ENCODE measurements at places on chromosomes 11 and 22.

- DNase-seq, result peak; percentile 73
Measured at GRCh38 chr11:44775366-44775984, 48.7 kb downstream of the TSPAN18 start.

GRCh38 chr11:2883979-2884815 is 1.4 kb downstream of the CDKN1C start:
- peak; percentile 53 for DNase-seq

DNA sequence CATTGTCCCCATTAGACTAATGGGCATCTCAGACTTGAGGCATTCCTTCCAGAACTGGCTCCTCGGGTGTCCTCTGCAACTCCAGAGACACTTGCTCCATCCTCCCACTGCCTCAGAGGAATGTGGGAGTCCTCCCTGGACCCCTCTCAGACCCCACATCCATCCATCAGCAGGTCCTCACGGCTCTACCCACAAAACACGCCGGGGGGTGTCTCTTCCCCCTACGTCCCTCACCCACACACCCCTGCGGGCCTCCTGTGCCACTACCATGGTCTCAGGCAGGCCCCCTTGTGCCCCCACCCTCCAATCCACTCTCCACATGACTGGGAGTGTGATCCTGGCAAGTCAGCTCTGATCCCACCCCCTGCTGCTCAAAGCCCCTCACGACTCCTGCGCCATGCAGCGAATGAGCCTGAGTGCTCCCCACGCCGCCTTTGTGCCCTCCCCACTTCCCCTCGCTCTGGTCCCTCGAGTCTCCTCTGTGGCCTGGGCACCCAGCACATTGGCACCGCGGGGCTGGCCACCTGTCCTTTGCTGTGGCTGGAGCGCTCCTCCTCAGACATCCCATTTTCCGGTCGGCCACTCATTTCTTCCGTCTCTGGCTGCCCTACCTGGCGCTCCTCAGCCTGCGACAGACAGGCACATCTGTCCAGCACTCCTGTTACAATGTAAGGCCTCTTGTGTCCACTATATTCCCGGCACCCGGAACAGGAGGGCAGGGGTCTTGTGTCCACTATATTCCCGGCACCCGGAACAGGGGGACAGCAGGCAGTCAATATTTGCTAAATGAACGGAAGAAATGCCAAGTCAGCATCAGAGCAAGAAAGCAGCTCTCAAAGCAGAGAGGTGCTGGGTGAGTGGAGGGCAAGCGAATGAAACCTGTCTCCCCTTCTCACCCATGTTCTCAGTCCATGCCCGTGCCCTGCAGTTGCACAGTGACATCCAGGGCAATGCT is 14.2 kb upstream of the MOB2 start:
- no peak for DNase-seq

DNA sequence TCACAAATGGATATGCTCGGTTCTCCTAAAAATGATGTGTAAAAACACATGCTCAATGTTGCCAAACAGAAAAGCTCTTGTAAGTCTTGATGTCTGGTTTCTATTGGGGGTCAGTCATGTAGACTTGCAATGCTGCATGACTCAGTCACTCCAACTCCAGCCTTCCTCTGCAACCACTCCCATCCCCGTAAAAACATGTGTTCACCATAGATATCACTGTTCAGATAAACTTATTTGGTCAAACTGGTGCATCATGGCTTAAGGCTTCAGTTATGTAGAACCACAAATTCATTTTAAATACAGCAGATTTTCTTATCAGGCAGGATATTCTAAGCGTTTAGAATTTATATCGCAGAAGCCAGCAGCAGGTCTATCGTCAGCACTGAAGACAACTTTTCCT is 298.4 kb upstream of the LUZP2 start:
- DNase-seq, result no peak

GRCh38 chr11:119512369-119512768 is 89.4 kb upstream of the THY1 start:
- no peak for DNase-seq

DNA sequence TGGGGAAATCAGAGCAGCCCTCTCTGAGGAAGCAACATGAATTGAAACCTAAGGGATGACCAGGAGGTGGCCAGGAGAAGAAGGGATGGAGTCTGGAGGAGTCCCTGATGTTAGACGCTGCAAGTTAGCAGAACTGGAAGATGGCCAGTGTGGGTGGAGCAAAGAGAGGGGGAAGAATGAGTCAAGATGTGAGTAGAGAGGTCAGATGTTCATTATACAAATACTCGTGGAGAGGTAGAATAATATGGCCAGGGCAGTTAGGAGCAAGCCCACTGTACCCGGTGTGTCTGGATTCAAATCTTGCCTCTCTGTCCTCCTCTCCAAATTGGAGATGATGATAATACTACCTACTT is 242.0 kb downstream of the TENM4 start:
- DNase-seq, result no peak
